ENCODE measurements at places on chromosomes 3 and 15.

DNA sequence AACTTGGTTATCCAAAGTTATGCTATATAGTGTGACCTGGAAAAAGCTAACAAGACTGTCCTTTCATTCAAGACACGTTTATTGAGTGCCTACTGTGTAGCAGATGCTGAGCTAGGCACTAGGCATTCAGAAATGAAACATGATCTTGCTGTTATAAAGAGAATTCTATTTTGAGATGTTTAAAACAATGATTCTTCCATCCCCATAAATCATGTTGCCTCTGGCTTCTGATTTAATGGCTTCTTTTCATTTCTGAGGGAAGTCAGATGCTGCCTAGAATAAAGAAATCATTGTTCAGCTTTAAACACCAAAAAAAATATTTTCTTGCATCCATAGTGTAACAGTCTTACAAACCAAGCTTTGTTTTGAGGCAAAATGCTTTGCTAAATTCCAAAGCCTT lies 620.9 kb upstream of the UBE2E2 start:
- DNase-seq = no peak

DNA sequence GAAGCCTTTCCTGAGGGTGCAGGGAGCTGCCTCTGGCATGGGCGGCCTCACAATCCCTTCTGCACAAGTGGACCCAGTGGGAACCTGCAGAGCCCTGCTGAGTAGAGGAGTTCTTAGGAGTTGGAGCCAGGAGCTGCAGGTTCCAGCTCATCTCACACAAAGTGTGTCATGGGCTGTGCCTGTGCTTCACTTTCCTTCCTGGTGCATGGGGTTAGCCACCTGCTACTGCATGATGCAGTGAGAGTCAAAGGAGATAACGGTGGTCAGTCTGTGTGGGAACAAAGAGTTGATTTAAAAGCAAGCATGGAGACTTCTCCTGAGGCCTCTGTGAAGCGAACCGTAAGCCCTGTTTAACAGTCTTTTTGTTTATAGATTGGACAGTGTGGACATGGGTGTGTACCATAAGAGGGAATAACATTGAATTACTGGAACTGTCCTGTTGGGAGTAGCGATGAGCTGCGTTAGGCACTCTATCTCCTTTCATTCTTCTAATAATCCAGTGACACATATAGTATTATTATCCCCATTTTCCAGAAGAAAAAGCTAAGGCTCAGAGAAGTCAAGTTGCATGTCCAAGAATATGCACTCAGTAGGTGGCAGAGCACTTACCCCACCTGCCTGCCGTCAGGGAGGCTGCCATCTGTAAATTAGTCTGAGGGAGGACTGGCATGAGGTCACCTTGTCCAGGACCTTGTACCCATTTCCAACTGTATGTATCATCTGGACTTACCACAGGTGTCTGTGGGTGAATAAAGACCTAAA lies 68.7 kb upstream of the PRR23C start:
- DNase-seq = no peak

- no peak for DNase-seq
Observed at GRCh38 chr3:59751606-59752005, 701.8 kb upstream of the CFAP20DC start.

- DNase-seq = no peak
Observed at GRCh38 chr3:120473896-120474675, 23.3 kb upstream of the FSTL1 start.

- DNase-seq = no peak
Observed at GRCh38 chr15:75684648-75685047, 28.0 kb downstream of the CSPG4 start.

DNA sequence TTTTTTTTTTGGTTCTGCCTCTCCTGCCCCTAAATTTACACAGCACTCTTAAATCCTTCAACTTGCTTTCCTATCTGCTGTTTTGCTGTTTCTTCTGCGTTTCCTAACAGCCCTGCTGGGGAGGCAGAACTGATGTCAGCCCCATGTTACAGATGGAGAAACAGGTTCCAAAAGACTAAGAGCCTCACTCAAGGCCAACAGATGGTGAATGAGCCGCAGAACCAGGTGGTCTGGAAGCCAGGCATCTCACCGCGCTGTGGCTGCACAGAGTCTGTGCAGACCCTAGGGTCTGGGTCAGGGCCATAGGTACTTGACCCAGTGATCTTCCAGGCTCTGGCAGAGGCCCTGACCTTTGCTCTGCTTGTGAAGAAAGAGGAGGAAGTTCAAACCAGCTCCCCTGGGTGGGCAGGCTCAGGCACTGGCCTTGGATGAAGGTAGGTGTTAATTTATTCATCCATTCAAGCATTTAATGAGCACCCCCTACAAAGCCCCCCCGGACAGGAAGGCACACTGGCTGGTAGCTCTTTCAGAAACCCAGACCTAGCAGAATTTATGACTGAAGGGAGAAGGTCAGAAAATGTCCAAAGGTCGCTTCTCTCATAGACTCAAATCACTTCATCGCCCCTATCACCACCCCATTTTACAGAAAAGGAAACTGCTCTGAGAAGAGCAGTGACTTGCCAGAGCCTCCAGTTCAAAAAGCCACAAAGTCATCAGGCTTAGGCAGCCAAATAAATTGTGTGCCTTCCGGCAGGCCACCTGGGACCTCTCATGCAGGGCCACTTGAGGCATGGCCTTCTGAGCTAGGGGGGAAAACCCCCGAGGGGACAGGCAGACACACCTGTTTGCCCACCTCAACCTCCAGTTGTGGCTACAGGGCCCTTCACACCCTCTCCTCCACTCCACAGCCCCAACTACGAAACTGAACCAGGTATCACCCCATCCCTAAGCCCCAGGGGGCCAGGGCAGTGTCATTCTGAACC lies 2.7 kb downstream of the CHDH start:
- no peak for DNase-seq

GRCh38 chr15:70172124-70172523 lies 74.4 kb upstream of the TLE3 start:
- DNase-seq = no peak

DNA sequence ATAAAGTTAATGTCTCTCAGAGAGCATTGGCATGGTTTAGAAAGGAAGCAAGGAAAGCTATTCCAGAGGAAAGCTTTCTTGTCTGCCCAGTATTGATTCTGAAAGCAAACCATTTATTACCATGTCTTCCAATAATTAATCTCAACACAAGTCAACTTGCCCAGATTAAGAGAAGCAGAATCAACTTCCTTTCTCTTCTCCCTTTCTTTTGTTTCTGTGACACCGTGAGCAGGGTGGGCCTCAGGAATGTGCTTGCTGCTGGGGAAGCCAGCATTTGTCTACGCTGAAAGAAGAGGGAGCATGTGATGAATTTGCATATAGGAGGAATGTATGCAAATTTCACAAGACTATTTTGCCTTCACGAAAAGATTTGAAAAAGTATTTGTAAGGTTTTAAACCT lies 368.6 kb upstream of the ROPN1 start:
- DNase-seq = no peak

GRCh38 chr3:59153648-59154047 lies 103.8 kb upstream of the CFAP20DC start:
- no peak for DNase-seq

DNA sequence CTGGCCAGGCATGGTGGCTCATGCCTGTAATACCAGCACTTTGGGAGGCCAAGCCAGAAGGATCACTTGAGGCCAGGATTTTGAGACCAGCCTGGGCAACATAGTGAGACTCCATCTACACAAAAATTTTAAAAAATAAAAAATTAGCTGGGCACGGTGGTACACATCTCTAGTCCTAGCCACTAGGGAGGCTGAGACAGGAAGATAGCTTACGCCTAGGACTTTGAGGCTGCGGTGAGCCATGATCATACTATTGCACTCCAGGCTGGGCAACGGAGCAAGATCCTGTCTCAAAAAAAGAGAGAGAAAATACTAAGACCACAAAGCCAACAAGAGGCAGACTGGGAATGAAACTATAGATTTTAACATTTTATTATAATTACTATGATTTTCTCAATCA lies 4.1 kb downstream of the MB21D2 start:
- DNase-seq = no peak

DNA sequence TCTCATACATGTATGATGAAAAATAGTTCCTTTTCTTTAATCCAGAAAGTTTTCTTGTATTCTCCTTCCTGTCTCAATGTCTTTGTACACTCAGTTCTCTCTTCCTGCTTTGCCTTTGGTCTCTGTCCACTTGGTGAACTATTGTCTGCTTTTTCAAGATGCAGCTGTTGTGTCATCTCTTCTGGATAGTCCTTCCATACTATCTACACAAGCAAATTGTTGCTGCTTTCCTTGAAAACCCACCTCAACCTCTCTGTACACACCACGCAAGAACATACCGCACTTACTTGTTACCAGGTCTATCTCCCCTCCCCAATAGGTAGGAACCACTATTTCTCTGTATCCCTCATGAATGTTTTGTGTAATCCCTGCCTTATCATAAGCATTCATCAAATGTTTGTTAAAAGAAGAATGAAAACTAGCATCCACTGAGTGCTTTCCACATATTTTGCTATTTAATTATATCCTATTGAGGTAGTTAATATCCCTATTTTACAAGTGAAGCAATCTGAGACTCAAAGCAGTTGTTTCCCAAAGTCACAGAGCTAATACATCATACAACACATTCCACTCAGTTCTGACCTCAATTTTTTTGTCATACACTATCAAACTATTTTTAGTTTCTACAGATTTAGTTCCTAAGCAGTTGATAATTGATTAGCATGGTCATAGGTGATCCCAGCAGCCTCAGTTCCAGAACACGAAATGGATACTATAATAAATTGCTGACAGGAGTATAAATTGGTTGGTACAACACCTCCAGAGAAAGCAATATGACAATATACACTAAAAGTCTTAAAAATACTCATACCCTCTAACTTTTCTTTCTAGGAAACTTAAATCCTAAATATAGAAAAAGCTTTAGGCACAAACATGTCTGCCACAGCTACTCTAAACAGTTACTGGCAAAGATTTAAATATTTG lies 19.6 kb downstream of the HACL1 start:
- no peak for DNase-seq
